ENCODE measurements at places on chromosomes 6 and 20. TPM values are rescaled to one million over a fixed set of nuclear protein-coding genes. Genes with fewer than 3 reads are reported as not detected.

EPM2A gene
- 13.7 TPM for polyA plus RNA-seq

PLCG1 gene
- polyA plus RNA-seq, result 75.9 TPM

PACRG gene
- polyA plus RNA-seq, result 5.0 TPM

BNIP5 gene
- polyA plus RNA-seq, result not detected

ELOVL5 gene
- 89.3 TPM for polyA plus RNA-seq

PTCHD4 gene
- polyA plus RNA-seq, result 0.20 TPM

CLDN20 gene
- polyA plus RNA-seq, result not detected

MAPK13 gene
- 40.2 TPM for polyA plus RNA-seq

TINAG gene
- polyA plus RNA-seq, result not detected

BEND6 gene
- 3.5 TPM for polyA plus RNA-seq

TCF21 gene
- not detected for polyA plus RNA-seq

WFDC5 gene
- polyA plus RNA-seq, result not detected

GRCh38 chr6:17881085-17881858 is 106.2 kb downstream of the KIF13A start:
- DNase-seq, result no peak

- DNase-seq, result no peak
These were observed 52.7 kb downstream of the ZHX3 start for GRCh38 chr20:41264819-41265218.

- peak; percentile 41 for DNase-seq
These were observed 36.0 kb upstream of the IRF4 start for GRCh38 chr6:355373-356208.

GRCh38 chr20:44014807-44015732 is 100.4 kb downstream of the TOX2 start:
- peak; percentile 88 for DNase-seq

DNA sequence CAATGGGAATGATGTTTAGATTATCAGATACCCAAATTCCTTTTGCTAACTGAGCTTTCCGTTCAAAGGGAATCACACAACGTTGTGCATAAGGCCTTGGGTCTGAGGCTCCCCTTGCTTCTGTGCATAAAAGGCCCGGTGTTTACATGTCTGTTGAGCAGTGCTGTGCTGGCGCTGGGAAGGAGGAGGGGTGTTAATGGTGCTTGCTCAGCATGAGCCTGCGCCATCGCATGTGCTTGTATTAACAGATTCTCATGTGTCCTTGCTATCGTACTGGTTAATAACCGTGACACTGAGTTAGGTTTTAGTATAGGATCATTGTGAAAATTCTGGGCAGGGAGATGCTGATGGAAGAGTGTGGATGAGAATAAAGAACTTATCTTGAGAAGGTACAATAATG is 62.3 kb upstream of the TRAF3IP2 start:
- DNase-seq, result peak; percentile 86

DNA sequence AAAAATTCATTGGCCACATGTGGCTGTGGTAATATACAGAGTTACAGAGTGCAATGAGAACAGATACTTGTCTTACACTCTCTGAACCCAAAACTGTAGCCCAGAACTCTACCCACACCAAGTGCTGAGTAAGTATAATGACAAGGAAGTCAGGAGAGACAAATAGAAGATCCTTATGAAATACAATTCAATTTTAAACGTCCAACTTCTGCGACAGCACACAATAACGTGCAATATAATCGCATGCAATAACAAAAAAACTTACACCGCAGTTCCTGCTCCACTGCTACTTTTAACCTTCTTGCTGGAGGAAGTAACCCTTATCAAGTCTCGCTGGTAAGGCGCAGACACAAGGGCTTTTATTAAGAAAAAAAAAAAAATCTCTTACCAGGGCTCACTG is 881 bp downstream of the SFT2D1 start:
- no peak for DNase-seq

GRCh38 chr6:135063926-135064325 is 9.3 kb upstream of the HBS1L start:
- no peak for DNase-seq

GRCh38 chr6:170003451-170004160 is 252.2 kb downstream of the ERMARD start:
- no peak for DNase-seq

DNA sequence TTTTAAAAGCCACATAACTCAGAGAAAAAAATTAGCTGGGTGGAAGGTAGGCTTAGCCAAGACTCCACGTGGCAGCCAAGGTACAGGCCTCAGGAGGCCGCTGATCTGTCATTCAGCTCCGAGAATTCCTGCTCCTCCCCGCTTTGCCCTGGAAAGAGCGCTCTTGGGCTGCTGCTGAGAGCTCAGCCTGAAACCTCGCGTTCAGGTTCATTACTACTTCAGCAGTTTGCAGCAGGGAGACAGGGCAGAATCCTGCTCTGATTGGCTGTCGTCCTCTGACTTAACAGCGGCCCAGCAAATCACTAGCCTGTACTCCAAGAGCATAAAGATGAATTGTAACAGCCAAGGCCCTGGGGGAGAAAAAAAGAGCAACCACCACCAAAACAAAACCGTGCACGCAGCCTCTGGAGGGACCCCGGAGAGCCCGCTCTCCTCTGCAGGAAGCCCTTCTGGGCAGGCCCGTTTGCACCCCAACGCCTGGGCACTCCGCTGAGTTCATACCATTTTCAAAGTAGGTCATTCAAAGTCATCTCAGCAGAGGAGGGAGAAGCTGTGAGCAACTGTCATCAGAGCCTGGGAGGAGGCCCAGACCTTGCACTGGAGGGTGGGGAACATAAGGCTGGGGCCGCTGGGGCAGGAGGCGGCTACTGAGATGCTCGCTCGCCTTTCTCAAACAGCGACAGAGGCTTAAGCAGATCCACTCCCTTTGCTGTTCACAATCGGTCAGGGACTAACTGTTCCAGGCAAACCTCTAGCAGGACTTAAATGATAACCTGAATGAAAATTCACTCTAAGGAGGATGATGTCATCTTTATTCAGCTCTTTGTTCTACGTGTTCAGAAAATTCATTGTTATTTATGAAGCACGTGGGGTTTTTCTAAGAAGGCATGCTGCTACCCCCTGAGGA is 42.3 kb upstream of the ATXN1 start:
- peak; percentile 96 for DNase-seq

DNA sequence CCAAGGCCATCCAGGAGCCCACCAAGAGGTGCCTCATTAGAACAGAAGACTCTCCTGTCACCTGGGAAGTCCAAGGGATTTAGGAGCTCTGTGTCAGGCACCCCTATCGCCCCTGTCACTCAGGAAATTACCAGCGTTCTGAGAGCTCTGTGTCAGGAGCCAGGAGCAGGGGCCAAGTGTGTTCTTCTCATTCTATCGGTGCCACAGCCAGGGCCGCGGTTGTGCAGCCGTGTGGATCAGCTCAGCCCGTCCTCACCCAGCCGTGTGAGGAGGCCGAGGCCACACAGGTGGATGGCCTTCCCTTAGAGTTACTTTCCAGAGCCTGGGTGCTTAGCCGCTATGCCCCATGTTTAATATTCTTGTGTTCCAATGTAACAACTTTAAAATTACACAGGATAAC is 9.8 kb downstream of the MTG2 start:
- no peak for DNase-seq

GRCh38 chr6:33392595-33392948 is 949 bp downstream of the KIFC1 start:
- DNase-seq, result no peak

GRCh38 chr6:158500016-158500735 is 59.7 kb upstream of the TMEM181 start:
- no peak for DNase-seq

- DNase-seq, result no peak
These were observed 62.0 kb downstream of the FAM120B start for GRCh38 chr6:170368544-170368943.

DNA sequence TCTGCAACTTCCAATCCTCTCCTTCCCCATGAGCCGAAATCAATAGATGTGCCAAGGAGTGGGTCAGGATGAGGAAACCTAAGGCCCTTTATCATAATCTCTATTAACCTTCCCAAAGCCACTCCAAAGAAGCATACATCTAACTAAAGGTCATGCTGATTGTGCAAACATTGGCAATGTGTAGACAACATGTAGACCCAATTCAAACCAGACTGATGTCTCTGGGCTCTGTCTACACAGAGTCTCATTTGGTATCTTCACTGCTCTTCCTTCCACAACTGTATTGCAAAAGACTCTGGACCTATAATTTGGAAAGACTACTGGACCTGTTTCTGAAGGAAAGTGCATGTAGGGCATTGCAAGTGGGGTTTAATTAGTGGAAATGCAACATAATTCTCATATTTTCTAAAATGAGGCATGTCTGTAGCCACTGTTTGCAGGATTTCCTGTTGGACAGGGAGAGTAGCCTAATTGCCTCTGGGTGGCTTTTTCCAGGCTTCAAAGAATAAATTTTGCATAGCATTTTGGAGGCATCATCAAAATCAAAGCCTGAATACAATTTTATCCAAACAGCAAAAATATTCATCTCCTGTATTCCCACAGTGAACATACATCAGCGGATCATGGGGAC is 35.0 kb upstream of the MLIP start:
- DNase-seq, result no peak

DNA sequence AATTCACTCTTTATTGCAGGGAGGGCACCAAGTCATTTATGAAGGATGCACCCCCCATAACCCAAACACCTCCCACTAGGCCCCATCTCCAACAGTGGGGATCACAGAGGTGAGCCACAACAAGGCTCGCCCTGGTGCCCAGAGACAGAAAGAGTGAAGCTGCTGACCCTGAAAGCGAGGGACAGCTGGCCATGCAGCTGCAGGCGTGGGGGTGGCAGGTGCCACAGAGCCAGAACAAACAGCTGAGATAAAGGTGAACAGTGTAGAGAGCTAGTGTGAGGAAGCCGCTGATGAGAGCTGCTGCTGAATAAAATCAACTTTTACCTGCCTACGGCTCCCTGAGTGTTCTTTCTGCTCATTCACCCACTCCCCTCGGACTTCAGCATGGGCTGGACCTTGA is 18.8 kb upstream of the RGS17 start:
- DNase-seq, result no peak

- no peak for DNase-seq
These were observed 35.8 kb downstream of the FUT9 start for GRCh38 chr6:96051555-96051954.

DNA sequence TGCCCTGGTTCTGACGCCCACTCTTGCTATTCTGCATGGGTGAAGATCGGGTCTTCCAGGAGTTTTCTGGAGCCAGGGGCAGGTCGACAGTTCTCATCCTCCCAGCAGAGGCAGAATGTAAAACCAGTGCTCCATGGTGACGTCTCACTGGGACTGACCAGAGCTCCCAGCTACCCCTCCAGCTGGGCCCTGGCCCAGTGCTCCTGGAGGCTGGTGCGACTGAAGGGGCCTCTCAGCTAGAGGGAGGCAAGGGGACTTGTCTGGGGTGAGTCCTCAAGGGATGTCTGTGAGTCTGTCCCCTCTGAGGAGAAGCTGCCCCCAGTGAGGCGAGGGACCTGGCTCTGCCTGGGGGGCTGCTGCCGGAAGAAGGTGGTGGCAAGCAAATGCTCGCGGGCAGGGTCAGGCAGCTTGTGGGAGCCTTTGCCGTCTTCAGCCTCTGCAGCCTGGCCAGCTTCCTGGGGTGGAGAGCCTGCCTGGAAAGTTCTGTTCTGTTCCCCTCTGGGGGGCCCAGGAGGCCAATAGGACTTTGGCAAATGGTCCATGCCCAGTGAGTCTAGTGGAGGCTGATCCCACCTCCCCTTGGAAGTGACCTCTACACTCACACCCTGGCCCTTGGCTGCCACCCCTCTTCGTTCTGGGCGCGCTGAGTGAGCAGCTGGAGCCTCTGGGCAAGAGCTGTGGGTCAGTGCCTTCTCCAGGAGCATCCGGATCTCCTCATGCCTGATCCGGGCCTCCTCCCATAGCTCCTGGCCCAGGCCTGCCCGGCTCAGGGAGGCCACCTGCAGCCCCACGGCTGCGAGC is 47.5 kb downstream of the KIAA1755 start:
- DNase-seq, result no peak

DNA sequence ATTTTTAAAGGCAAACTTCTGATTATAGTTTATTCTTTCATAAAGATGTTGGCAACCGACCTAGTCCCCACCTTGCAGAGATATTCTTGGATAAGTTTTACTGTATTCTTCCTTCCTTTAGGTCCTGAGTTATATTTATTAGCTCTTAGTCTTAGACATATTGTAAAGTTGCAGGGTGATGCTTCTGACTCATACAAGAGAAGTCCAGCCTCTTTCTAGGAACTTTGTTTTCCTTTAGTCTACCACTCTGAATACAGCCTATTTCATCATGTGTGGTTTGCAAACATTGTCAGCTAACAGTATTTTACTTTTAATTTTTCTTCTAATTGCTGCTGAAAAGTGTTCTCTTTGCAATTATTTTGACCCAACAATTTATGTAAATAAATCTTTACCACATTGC is 686.7 kb downstream of the COL12A1 start:
- no peak for DNase-seq

- no peak for DNase-seq
These were observed 121.4 kb upstream of the LY86 start for GRCh38 chr6:6466967-6467761.

DNA sequence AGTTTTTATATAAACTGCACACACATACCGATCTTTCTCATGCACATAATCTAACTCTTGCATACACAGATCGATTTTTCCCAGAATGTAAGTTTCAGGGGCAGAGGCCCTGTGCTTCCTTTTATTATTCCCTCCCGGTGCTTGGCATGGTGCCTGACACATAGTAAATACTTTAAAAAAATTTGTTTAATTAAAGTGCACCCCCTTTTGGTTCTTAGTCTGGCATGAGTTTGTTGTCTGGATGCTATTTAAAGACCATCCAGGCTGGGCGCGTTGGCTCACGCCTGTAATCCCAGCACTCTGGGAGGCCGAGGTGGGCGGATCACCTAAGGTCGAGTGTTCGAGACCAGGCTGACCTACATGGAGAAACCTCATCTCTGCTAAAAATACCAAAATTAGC is 5.4 kb upstream of the DEK start:
- no peak for DNase-seq

GRCh38 chr6:34524499-34524898 is 31.6 kb downstream of the SPDEF start:
- no peak for DNase-seq

- no peak for DNase-seq
These were observed 212.3 kb upstream of the CDYL start for GRCh38 chr6:4563877-4564276.

DNA sequence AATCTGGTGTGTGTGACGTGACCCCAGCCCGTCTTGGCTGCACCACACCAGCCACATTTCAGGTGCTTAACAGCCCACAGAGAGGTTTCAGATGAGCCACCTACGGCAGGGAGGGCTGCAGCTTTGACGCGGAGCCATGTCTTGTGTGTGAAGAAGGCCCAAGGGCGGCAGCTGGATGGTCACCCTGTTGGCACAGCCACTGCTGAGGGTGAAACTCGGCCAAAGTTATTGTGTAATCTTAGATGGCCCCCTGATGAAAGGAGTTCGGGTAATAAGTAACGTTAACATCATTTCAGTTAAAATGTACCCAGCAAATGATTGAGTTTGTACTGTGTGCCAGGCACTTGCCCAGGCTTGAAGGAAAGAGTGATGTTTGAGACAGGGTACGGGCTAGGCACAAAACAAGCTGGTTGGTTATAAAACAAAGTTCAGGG is 97.2 kb downstream of the SSR1 start:
- no peak for DNase-seq

- no peak for DNase-seq
These were observed 96.3 kb upstream of the AFDN start for GRCh38 chr6:167730441-167730840.

- DNase-seq, result no peak
These were observed 198.6 kb downstream of the DTNBP1 start for GRCh38 chr6:15464211-15464725.
